SK-N-SH (cell line): ENCODE measurements at places on chromosomes 2 and 18. TPM values are rescaled to one million over a fixed set of nuclear protein-coding genes. Genes with fewer than 3 reads are reported as not detected.

GRCh38 chr18:71105078-71105819 lies 816.4 kb downstream of the SOCS6 start:
- DNase-seq: no peak

GRCh38 chr2:37786191-37786698 lies 114.8 kb upstream of the CDC42EP3 start:
- no peak for DNase-seq

DNA sequence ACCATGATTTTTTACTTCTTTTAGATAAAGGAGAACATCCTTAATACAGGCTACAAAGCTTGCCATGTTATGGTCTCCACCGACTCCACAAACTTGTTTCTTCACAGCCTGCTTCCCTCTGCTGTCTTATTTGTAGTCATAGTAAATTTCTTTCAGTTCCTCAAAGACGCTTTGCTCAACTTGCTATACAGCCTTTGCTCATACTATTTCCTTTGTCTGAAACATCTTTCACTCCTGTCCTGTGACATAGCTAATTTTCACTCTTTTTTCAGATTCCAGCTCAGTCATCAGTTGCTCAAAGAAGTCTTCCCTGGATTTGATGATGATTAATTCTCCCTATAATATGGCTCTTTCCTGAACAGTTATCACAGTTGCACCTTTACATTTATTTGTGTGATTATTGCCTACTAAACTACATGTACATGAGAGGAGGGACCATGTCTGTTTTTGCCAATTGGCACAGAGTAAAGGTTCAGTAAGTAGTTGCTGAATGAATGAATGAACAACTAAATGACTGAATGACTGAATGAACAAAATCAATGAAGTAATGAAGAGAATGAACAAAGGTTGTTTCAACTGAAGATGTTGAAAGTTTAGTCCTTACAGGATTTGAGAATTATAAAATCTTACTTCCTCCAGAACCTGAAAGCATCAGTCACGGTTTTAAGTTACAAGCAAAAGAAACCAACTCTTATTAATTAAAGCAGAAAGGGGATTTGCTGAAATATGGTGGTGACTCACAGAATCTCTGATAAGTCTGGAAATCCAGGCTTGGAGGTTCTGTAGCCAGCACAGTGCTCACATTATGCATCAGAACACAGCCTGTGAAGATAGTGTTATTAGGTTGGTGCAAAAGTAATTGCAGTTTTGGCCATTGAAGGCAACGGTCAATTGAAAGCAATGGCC lies 186.4 kb upstream of the FAM98A start:
- no peak for DNase-seq

GRCh38 chr2:43313642-43314017 lies 87.2 kb upstream of the ZFP36L2 start:
- DNase-seq: no peak

- no peak for DNase-seq
These were observed 2.3 kb upstream of the MAL start for GRCh38 chr2:95023222-95023597.

Gene ARHGAP15
- polyA plus RNA-seq: not detected in 2 replicates

- no peak for DNase-seq
These were observed 20.9 kb downstream of the TWIST2 start for GRCh38 chr2:238868616-238869292.

GRCh38 chr2:178227187-178227586 lies 32.9 kb downstream of the OSBPL6 start:
- no peak for DNase-seq

Gene HRH4
- polyA plus RNA-seq: not detected in 2 replicates

- no peak for DNase-seq
These were observed 146.8 kb upstream of the SMAD2 start for GRCh38 chr18:48077291-48077690.

Gene SLC39A10
- polyA plus RNA-seq: 12.3 and 19.3 TPM in 2 replicates

GRCh38 chr2:14952400-14952963 lies 320.0 kb downstream of the LRATD1 start:
- DNase-seq: no peak

DNA sequence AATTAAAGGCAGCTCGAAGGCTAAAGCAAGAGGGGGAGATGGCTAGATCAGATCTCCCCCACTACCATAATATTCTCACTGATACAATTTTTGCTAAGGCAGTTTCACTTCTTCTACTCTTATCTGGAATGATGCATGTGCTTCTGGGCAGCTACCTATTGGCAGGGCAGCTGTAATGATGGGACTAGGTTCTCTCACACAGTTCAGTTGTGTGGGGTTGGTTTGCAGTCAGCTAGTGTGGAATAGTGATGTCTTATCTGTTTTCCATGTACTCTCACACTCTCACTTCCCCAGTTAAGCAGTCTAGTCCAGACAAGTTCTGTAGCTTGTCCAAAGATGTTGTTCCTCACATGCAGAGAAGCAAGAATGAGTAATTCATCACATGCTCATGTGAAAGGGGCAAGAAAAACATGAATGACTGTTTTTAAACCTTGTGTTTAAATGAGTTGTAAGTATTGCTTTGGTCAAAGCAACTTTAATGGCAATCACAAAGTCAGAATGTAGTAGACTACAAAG lies 836.1 kb downstream of the CBLN2 start:
- no peak for DNase-seq

- DNase-seq: peak; percentile 50
These were observed at the start of gene SALL3 for GRCh38 chr18:78979730-78980278. Gene SALL3 (plus strand): TSS chr18:78979818. CDS start chr18:78980275, 457 bp downstream.

GRCh38 chr2:61193670-61194561 lies 31.9 kb downstream of the C2orf74 start:
- no peak for DNase-seq

- DNase-seq: no peak
These were observed 193.2 kb upstream of the TNP1 start for GRCh38 chr2:217052856-217053577.

DNA sequence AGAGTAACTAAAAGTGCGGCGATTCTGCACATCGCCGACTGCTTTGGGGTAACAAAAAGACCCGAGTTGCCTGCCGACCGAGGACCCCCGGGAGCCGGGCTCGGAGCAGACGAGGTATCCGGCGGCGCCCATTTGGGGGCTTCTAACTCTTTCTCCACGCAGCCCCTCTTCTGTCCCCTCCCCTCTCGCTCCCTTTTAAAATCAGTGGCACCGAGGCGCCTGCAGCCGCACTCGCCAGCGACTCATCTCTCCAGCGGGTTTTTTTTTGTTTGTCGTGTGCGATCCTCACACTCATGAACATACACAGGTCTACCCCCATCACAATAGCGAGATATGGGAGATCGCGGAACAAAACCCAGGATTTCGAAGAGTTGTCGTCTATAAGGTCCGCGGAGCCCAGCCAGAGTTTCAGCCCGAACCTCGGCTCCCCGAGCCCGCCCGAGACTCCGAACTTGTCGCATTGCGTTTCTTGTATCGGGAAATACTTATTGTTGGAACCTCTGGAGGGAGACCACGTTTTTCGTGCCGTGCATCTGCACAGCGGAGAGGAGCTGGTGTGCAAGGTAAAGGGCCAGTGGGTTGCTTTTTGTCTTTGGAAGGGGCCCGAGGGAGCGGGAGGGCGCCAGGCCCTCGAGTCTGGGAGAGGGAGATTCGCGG lies 1.4 kb downstream of the TRIB2 start:
- DNase-seq: peak; percentile 75

Gene TNFRSF11A
- 2.5 and 5.1 TPM in 2 replicates for polyA plus RNA-seq

- no peak for DNase-seq
These were observed 9.2 kb downstream of the CHST9 start for GRCh38 chr18:27175914-27176313.

DNA sequence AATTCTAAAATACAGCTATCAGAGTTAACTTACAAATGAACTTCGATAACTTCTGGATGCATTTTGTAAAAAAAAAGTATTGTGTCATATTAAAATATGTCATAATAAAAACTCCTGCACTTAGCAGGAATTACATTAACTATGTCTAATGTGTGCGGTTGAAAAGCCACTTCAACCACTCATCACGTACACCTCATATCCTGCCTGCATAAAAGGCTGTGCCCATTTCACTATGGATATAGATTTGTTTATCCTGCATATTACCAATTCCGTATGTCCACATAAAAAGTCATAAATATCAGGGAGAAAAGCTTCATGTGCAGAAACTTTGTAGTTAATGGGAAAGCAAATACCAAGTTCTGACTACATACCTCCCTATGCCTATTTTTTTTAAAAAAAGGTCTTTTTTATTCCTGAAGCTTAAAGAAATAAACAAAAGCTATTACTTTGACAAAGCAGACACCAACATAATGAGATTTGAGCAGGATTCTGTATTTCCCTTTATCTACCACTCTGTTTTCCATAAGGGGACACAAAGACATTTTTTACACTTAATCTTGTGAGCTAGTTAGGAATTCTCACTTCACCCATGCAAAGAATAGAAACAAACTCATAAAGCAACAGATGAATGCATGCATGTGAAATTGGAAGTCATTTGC lies 96.1 kb downstream of the PPP1R1C start:
- DNase-seq: no peak

DNA sequence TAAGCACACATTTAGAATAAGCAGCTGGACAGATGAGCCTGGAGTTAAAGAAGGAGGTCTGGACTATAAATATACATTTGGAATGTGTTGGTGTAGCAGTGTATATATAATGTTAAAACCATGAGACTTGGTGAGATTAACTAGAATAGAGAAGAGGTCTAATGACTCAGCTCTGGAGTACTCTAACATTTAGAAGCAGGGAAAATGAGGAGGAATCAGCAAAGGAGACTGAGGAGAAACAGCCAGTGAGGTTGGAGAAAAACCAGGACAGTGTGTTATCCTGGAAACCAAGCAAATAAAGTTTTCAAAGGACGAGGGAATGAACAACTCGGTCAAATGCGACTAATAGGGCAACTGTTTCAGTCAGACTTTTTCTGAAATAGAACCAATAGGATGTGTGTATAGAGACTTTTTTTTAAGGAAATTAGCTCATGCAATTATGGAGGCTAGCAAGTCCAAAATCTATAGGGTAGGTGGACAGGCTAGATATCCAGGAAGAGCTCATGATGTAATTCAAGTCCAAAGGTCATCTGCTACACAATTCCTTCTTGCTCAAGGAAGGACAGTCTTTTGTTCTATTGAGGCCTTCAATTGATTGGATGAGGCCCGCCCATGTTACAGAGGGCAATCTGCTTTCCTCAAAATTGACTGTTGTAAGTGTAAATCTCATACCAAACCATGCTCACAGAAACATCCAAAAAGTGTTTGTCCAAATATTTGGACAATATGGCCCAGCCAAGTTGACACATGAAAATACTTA lies 10.8 kb upstream of the SESTD1 start:
- no peak for DNase-seq

- DNase-seq: no peak
These were observed 780.2 kb upstream of the FSHR start for GRCh38 chr2:49934481-49934880.

DNA sequence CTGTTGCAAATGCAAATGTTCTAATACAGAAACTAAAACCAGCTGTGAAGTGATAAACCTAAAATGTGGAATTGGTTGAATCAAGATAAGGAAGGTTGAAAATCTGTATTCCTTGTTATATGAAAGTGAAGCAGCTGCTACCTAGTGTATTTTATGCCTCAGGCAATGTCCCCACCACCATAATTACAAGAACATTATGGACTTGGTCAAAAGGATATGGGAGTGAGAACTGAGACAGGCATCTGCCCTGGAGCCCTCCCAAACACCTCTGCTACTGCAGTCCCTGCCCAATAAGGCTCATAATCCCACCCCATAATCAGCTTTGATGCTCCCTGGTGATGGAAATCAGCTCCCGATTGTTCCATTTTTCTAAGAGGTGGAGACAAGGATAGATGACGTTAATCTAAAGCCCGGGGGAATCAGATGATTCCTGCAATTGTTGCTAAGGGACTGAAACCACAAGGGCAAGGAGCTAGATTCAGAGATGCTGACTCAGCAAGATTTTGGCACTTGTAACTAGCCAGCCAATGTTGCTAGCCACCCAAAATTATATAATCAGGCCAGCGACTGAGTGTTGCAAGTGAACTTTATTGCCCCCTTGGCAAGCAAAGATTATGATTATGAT lies 69.5 kb downstream of the EVA1A start:
- DNase-seq: no peak

DNA sequence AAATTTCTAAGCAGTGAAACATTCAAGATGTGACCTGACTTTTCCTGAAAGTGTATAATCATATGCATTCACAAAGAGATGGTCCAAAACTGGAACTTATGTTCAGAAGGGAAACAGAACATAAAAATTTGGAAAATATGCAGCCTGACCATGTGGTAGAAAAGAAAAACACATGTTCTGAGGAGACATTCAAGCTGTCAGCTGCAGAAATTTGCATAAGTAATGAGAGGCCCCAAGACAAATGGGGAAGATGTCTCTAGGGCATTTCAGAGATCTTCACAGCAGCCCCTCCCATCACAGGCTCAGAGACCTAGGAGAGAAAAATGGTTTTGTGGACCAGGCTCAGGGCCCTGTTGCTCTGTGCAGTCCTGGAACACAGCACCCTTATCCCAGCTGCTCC lies 123.8 kb downstream of the RPIA start:
- DNase-seq: no peak

GRCh38 chr2:86695053-86695691 lies 24.9 kb upstream of the RMND5A start:
- DNase-seq: no peak

Gene MAPRE2
- polyA plus RNA-seq: 11.5 and 14.1 TPM in 2 replicates

GRCh38 chr2:241255542-241256167 lies 59.8 kb downstream of the HDLBP start:
- no peak for DNase-seq

GRCh38 chr2:28610583-28611201 lies 114.8 kb downstream of the PLB1 start:
- DNase-seq: no peak

DNA sequence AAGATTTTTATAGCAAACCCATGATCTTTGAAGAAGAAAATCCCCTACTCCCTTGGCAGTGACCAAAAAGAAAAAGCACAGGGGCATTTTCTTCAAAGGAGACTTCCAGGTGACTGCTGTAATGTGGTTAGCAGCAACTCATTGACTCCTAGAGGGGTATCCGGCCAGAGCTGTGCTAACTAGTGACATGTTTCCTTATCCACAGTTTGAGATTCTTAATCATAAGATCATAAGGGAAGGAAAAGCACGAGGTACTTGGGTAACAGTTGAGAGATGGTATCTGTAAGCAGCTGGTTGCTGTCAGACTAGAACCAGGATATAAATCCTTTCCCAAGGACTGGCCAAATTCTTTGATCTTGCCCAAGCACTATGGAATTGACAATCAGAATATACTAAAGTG lies 124.7 kb downstream of the MREG start:
- DNase-seq: no peak

DNA sequence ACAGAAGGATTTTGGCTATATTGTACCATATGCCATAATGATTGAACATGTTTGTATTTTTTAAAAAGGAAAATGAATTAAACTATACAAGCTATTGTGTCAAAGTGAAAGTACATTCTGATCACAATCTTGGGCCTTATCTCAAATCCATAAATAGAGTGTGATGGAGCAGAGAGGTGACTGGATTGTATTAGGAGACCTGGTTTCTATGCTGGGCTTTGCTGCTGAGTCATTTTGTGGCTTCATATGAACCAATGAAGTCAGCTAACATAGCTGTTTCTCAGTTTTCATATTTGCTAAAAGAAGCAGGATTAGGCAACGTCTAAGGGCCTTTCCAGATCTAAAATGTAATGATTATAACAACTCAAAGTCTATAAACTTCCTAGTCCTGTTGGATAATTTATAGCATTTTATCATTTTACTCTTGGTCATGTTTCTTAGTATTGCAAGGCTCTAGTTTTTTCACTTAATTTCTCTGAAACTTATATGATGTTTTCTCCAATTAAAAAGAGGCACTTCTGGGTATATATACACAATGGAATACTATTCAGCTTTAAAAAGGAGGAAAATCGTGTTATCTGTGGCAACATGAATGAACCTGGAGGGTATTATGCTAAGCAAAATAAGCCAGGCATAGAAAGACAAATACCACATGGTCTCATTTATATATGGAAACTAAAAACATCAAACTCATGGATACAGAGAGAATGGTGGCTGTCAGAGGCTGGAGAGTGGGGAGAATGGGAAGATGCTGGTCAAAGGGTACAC lies 112.3 kb downstream of the MEP1B start:
- DNase-seq: peak; percentile 26
